ENCODE measurements at places on chromosomes 16 and 17.

DNA sequence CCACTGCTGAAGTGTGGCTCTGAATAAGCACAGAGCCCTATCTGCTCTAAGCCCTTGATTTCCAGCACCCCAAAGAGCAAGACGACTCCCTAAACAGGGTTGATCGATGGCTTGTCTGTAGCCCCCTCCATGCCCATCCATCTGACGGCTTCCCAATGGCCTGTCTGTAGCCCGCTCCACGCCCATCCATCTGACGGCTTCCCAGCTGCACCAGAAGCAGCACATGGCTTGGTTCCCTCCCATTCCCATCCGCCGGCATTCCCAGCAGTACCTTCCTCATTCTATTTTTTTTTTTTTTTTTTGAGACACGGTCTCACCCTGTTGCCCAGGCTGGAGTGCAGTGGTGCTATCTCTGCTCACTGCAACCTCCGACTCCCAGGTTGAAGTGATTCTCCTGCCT, 64.5 kb downstream of the RBFOX3 start:
- DNase-seq, result no peak

GRCh38 chr17:77147357-77147801, 6.6 kb downstream of the SEC14L1 start:
- no peak for DNase-seq

DNA sequence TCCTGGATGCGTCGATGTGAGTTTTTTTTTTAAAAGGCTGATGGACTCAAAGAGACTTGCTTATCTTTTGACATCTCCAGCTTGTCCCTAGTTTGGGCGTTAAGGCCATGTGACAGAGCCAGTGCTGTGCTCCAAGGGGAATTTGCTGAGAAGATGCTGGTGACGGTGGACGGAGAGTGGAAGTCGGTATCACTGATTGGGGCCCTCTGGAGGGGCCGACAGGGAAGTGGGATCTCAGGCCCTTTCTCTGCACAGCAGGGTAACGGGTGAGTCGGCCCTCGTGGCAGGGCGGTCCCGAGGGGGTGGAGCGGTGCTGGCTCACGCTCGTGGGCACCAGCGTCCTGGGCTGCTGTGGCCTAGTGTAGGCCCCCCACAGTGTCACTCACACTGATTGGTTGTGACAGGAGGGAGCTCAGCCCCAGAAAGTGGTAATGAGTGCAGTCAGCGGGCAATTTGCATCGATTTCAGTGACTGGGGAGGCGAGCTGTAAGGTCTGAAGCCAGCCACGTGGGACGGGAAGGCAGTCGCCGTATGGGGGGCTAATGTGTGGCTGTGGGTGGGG, 91.3 kb downstream of the TBC1D16 start:
- no peak for DNase-seq

GRCh38 chr16:72475688-72476087, 303.7 kb upstream of the PMFBP1 start:
- no peak for DNase-seq

DNA sequence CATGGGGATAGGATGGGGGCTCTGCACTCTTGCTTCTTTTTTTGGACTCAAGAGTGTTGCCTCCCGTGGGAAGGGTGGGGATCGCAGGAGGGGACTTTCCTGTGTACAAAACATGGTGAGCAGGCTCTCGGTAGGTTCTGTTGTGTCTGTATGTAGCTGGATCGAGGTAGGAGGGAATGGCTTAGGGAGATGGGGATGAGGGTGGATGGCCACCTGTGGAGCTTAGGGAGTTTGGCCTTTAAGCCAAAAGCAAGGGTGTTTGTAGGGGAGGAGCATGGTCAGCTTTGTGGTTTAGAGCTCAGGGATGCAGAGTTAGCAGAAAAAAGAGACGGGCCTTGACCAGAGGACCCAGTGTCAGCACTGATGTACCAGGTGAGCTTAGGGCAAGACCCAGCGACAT, 11.0 kb upstream of the EDC4 start:
- no peak for DNase-seq

DNA sequence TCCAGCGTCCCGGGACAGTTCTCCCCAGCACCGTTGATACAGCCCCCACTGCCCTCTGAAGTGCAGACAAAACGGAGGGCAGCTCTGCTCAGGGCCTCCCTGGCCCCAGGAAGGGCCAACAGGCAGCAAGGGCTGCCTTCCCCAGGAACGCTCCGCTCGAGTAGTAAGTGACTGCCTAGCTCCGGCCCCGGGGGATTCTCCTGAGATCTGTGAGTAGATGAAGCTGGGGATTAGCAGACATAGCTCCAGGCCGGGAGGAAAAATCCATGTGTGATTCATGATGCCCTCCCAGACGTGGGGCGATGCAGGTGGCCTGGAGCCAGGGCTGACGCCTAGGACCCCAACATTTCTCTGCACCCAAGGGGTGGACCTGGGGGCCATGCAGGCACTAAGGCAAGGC, 85.3 kb downstream of the ENGASE start:
- no peak for DNase-seq

DNA sequence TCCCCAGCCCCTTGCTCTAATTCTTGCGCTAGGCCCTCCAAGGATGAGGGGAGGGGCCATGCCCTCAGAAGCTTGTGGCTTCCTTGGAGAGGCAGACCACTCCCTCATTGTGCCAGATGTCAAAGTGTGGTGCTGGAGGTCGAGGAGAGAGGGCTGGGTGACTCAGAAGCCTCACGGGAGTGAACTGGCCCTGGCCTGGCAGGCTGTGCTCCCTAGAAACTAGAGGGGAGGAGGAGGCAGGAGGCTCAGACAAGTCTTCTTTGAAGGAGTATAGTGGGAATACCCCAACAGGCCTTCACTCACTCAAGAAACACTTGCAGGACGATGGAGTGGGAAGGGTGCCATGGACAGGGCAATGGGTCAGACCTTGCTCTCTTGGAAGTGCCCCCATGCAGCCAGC, 18.5 kb downstream of the ANKRD40 start:
- no peak for DNase-seq

GRCh38 chr17:35775039-35775438, 14.4 kb downstream of the C17orf50 start:
- no peak for DNase-seq

- DNase-seq, result no peak
Observed at GRCh38 chr17:49920030-49920769, 48.8 kb upstream of the DLX4 start.

- DNase-seq, result no peak
Observed at GRCh38 chr17:58595194-58595792, 80.9 kb upstream of the MTMR4 start.

GRCh38 chr16:2857451-2858244, at the start of gene PRSS22:
Gene PRSS22, minus strand, starts transcription at chr16:2858170. Its CDS starts 66 bp downstream, at chr16:2858104.
- DNase-seq, result no peak

- no peak for DNase-seq
Observed at GRCh38 chr16:22816475-22816874, 2.5 kb downstream of the HS3ST2 start.

DNA sequence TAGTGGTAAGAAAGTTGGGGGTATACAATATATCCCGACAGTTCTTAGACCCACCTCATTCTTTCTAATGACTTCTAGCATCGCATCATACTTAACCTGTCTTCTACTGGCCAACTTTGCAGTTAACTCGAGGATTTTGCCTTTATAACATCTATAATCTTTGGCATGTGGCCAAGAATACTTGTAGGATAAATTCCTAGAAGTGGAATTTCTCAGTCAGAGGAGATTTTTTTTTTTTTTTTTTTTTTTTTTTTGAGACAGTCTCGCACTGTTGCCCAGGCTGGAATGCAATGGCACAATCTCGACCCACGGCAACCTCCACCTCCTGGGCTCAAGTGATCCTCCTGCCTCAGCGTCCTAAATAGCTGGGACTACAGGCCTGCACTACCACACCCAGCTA, 253.5 kb downstream of the MRTFB start:
- DNase-seq, result no peak

DNA sequence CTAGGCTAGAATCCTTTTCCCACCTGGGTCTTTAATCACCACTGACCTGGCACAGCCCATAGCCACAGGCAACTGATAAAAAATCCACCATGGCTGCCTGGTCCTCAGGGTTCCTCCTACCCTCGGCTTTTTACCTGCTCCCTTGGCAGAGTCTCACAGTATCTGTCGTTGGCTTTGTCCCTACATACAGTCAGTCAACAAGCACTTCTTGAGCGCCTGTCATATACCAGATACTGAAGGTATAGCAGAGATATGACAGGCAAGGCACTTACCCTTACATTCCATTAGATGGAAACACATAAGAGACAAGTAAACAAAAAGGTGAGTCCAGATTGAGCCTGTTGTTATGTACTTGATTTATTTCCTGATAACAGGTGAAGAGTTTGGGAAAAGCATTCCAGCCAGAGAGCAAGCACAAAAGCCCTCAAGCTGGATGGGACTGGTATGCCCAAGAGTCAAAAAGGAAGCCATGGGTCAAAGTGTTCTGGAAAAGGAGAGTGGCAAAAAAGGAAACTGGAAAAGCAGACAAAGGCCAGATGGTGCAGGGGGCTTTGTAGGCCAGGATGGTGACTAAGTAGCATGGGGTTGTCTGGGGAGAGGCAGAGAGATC, 247.0 kb downstream of the CHD9NB start:
- no peak for DNase-seq

- DNase-seq, result no peak
Observed at GRCh38 chr16:31183432-31184428, 3.8 kb downstream of the FUS start.

DNA sequence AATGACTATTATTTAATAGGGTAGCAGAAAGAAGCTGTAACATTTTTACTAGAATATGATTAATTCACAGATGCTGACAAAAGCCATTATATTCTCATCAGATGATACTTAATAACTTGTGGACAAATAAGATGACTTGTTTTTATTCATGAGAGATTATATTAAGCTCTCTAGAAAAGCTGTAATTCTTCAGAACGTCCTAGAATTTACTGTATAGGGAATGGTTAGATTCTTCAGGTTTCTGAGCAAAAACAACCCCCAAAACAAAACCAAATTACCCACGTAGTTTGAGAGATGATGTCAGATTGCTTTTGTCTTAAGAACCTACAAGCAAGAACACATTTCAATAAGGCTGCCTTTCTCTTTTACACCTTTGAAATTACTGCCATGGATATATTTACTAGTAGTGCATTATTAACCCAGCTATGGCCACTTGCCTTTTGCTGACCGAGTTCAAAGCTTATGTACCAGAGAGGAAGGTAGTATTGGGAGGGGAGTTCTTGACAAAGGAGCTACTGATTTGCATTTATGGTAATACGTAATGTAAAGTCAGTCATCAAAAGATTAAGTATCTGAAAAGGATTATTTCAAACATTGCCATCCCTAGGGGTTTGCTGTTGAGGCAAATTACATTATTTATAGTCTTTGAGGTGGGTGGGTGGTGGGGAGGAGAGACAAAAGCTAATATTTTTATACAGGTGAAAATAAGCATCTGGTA, 51.7 kb downstream of the NLK start:
- no peak for DNase-seq

- no peak for DNase-seq
Observed at GRCh38 chr17:65514082-65514481, 47.4 kb downstream of the AXIN2 start.

Data from stimulated activated CD8-positive, alpha-beta memory T cell treated with anti-CD3 and anti-CD28 coated beads, Interleukin-12 subunit alpha, Interleukin-12 subunit beta, amount 100 ng/mL, for 4 hours (primary cell).